ENCODE measurements at places on chromosomes 1 and 21.

DNA sequence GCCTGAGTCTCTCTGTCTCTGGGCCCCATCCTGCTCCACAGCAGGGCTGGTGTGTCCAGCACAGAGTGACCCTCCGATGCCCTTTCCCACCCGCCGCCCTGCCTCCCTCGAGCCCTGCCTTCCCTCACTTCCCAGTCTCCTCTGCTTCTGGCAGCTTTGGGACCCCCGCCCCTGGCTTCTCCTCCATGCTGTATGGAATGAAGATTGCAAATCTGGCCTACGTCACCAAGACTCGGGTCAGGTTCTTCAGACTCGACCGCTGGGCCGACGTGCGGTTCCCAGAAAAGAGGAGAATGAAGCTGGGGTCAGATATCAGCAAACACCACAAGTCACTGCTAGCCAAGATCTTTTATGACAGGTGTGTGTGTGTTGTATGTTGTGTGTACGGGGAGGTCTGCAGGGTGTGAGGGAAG lies 14.3 kb downstream of the MOV10 start:
- DNase-seq, result no peak

DNA sequence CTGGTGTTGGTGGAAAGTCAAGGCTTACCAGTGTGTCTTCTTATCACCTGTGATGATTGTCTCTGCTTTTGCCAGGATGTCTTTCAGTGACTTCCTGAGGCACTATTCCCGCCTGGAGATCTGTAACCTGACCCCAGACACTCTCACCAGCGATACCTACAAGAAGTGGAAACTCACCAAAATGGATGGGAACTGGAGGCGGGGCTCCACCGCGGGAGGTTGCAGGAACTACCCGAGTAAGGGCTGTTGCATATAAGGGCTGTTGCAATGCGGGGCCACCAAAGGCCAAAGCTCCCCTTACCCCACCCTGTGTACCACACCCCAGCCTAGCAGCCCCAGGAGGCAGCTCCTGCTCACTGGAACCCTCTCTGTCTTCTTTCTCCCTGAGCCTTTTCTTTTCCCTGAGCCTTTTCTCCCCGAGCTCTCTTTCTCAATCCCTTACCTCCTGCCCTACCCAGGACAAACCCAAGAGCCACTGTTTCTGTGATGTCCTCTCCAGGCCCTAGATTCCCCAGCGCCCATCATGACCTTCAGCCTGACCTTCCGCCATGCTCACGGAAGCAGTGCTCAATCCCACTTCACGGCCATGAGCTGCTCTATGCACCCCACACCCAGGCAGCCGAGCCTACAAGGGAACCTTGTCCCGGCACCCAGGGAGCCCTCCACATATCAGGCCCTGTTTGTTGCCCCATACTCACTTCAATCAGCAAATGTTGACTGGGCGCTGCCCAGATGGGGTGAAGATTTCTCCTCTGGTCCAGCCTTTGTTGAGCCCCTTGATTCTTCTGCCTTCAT lies 40.6 kb downstream of the CAPN2 start:
- DNase-seq, result no peak

DNA sequence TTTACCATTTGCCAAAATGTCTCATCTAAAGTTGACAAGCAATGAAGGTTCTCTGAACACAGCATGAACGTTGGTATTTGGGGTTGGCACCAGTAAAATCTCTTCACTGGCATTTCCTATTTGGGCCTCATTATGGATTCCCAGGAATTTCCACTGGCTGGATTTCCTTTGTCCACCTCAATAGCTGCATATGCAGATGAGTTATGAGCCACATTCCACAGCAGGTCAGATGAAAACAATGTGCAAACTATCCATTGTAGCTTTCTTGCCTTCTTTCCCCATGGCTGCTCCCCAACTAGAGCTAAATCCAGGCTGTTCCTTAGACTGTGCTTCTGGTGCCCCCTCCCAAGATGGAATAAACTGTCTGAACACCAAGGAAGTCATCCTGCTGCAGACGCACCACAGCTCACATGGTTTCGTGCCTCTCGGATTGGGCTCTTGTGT lies 168.1 kb upstream of the FGGY start:
- DNase-seq, result peak; percentile 92

DNA sequence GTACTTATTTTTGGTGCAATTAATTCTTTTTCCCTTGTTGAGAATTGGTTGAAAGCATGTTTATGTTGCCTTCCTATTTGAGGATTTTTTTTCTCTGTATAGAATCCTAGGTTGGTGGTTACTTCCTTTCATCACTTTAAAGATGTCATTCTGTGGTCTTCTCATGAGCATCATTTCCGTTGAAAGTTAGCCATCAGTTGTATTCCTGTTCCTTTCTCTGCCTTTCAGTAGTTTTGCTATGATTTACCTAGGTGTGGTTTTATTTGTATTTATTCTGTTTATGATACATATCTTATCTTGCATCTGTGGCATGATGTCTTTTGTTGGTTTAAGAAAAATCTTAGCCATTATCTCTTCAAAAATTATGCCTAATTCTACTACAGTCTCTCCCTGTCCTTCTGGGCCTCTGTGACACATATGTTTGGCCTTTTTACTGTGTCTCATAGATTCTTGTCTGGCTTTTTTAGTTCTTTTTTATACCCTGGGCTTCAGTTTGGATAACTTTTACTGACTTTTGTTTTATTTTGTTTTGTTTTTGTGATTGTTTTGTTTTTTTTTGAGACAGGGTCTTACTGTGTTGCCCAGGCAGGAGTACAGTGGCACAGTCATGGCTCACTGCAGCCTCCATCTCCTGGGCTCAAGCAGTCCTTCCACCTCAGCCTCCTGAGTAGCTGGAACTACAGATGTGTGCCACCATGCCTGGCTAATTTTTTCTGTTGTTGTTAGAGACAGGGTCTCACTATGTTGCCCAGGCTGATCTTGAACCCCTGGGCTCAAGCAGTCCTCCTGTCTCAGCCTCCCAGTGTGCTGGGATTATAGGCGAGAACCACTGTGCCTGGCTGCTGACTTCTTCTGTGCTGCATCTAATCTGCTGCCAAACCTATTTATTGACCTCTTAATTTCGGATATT lies 24.1 kb downstream of the PTGFRN start:
- no peak for DNase-seq

- DNase-seq, result peak; percentile 74
These were observed 136.0 kb downstream of the LTN1 start for GRCh38 chr21:28856588-28857250.

GRCh38 chr21:15735409-15735808 lies 5.6 kb downstream of the USP25 start:
- no peak for DNase-seq

- DNase-seq, result peak; percentile 23
These were observed 157.3 kb upstream of the PTGFR start for GRCh38 chr1:78333502-78333901.

GRCh38 chr1:97989094-97989680 lies 68.4 kb upstream of the DPYD start:
- DNase-seq, result no peak

DNA sequence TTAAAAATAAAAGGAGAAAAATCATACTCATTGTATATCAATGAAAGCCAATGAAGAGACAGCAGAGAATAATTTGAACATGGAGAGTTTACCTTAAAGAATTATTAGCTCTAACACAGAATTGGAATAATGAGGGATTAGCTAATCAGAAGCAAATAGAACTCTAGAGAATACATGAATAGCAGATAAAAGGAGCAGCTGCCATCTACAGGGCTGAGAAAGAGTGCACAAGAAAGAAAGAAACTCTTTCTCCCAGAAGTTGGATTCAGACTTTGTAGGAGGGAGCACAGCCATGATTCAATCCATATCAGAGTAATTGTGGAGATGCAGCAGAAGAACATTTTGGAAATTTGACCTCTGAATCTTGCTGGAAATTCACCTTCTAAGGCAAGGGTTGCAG lies 1171.2 kb downstream of the PLA2G4A start:
- DNase-seq, result no peak

GRCh38 chr1:156794506-156795373 lies 21.9 kb downstream of the SH2D2A start:
- peak; percentile 23 for DNase-seq

GRCh38 chr1:52119301-52120079 lies 22.4 kb upstream of the ZFYVE9 start:
- no peak for DNase-seq

DNA sequence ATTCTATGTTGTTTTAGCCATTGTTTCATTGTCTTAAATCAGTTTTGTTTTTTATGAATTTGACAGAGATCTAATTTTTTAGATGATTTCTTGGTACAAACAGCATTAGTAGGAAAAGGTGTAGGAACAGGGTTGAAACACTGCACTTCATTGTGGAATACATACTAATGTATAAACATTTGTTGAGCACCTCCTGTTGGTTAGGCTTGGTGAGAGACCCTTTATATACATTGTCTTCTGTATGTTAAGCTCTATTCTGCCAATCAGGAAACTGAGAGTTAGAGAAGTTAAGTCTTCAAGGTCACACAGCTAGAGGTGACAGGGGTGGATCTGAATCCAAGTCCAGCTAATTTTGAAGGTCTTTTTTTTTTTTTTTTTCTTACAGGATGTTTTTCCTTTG lies 192.7 kb downstream of the VPS13D start:
- DNase-seq, result no peak

DNA sequence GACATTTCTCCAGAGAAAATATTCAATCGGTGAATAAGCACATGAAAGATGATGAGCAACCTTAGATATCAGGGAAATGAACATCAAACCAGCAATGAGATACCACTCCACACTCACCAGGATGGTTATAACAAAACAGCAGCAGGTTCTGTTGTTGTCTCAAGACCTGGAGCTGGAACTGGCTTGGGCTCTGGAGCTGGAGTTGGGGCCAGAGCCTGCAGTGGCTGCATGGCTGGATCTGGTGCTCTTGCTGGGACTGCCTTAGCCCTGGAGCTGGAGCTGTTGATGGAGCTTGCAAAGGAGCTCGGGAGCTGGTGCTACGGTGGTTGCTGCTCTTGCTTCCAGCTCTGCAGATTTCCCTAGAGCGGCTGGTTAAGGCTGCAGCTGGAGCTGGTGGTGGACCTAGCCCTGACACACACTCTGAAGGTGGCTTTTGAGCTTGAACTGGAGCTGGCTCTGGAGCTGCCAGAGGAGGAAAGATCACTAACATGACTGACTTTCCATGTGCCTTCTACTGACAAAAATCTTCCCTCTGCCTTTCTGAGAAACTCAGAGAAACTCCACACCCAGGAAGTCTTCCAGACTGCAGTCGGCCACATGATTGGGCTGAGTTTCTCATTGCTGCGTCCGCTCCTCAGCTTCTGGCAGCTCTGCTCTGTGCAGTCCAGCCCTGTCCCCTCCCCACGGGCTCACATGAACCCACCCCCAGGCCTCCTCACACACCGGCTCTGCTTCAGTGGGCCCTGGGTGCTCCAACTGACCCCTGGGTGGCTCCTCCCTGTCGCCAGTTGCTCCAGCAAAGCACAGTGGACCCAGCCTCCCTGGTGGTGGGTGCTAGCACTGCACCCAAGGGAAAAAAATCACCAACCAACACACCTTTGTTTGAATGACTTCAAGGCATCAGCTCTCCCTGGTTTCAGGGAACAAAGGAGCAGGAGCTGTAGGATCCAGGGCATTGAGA lies 139.1 kb upstream of the FMN2 start:
- DNase-seq, result peak; percentile 83

DNA sequence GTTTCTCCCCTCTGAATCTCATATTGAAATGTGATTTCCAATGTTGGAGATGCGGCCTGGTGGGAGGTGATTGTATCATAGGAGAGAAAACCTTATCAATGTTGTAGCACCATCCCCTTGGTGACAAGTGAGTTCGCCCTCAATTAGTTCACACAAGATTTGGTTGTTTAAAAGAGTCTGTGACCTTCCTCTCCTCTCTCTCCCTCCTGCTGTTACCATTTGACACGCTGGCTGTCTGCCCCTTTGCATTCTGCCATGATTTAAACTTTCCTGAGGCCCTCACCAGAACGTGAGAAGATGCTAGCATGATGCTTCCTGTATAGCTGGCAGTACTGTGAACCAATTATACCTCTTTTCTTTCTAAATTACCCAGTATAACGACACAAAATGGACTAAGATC lies 730.9 kb upstream of the PRMT6 start:
- no peak for DNase-seq

DNA sequence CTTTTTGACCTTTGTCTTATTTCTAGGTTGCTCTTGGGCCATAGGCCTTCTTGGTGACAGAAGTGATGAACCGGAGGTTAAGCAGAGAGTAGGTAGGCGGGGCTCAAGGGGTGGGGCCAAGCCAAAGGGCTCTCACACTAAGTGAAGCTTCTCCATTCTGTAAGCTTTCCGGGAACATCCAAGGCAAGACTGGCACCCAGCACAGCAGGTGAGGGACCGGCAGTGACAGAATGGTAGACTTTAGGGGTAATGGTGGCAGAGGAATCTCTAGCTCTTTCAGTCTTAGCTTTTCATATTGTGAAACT lies at the start of gene TNFAIP8L2:
Gene TNFAIP8L2 (plus strand): TSS at position 135 of the 305 bp plus-strand sequence. CDS start 2,049 bp downstream, outside the sequence.
- no peak for DNase-seq

- DNase-seq, result no peak
These were observed 46.6 kb downstream of the HIVEP3 start for GRCh38 chr1:41872074-41872473.

GRCh38 chr1:113978863-113979702 lies at the start of gene OLFML3:
Gene OLFML3 (plus strand): TSS chr1:113979474. CDS start chr1:113979517, 43 bp downstream.
- peak; percentile 84 for DNase-seq

- no peak for DNase-seq
These were observed 347.5 kb downstream of the VAV3 start for GRCh38 chr1:107617456-107617855.

DNA sequence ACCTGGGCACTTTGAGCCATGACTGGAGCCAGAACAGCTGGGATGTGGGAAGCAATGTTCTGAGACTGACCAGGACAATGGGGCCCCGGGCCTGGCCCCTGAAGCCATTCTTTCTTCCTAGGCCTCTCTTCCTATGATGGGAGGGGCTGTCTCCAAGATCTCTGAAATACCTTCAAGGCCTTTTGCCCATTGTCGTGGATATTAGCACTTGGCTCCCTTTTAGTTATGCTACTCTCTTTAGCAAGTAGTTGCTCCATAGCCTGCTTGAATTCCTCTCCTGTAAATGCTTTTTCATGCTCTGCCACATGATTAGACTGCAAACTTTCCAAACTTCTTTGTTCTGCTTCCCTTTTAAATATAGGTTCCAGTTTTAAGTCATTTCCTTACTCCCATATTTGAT lies 262.9 kb upstream of the CACYBP start:
- DNase-seq, result no peak

DNA sequence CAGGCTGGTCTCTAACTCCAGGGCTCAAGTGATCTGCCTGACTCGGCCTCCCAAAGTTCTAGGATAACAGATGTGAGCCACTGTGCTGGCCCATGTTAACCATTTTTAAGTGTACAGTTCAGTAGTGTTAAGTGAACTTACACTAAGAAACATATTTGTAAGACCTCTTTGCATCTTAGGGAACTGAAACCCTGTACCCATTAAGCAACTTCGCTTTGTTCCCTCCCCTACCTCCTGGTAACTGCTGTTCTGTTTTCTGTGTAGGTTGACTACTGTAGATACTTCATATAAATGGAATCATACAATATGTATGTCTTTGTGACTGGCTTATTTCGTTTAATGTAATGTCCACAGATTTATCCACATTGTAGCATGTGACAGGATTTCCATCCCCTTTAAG lies 11.0 kb downstream of the NUDC start:
- no peak for DNase-seq

GRCh38 chr21:29825936-29826335 lies 113.9 kb downstream of the GRIK1 start:
- DNase-seq, result peak; percentile 62

Data from kidney tubule cell (primary cell).